ENCODE measurements at places on chromosomes 12 and 14. TPM values are rescaled to one million over a fixed set of nuclear protein-coding genes. Genes with fewer than 3 reads are reported as not detected.

VRTN gene
- total RNA-seq, result not detected

TMTC1 gene
- not detected for total RNA-seq

- no peak for DNase-seq
Observed at GRCh38 chr12:19288603-19289244, 150.6 kb upstream of the AEBP2 start.

DNA sequence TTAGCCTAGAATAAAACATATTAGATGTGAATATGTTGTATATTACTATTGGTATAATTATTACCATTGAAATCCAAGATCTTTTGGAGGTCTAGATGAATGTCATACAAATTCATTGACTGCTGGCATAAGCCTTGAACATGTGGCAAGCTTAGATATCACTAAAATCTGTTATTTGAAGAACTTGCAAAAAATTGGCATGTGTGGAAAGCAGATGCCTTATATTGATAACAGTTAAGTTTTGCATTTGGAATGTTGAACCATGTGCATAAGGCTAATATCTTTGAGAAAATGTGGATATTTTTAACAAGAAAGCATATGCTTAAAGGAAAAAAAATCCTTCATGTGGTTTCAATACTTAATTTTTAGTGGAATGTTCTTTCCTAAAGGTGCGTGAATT lies 203.6 kb upstream of the PRICKLE1 start:
- DNase-seq, result no peak

- no peak for DNase-seq
Observed at GRCh38 chr14:82112210-82112839, 578.7 kb upstream of the SEL1L start.

Data from CD8-positive, alpha-beta memory T cell (primary cell).